A549 (cell line): ENCODE measurements at places on chromosomes 1 and 21. TPM values are rescaled to one million over a fixed set of nuclear protein-coding genes. Genes with fewer than 3 reads are reported as not detected.

SLC1A7 gene
- 0.03 to 0.07 TPM (median 0.04 TPM) in 3 replicates for polyA plus RNA-seq

TEDDM1 gene
- not detected in 3 replicates for polyA plus RNA-seq

AKR7A2 gene
- 30.9 to 34.9 TPM (median 31.4 TPM) in 3 replicates for polyA plus RNA-seq

KISS1 gene
- polyA plus RNA-seq: not detected in 3 replicates

FOXO6 gene
- 0.18 to 0.25 TPM (median 0.22 TPM) in 3 replicates for polyA plus RNA-seq

CA6 gene
- not detected in 3 replicates for polyA plus RNA-seq

HS2ST1 gene
- 13.5 to 15.7 TPM (median 15.3 TPM) in 3 replicates for polyA plus RNA-seq

SLC26A9 gene
- 0.14 to 0.18 TPM (median 0.16 TPM) in 3 replicates for polyA plus RNA-seq

CYP4Z1 gene
- not detected in 3 replicates for polyA plus RNA-seq

SLC50A1 gene
- polyA plus RNA-seq: 28.2 to 30.7 TPM (median 28.9 TPM) in 3 replicates

WNT3A gene
- not detected in 3 replicates for polyA plus RNA-seq

CHIT1 gene
- not detected in 3 replicates for polyA plus RNA-seq

CYP4X1 gene
- 0.05 TPM in 1 of 3 replicates, not detected in the others for polyA plus RNA-seq

JAM2 gene
- 0.01 TPM in 1 of 3 replicates, not detected in the others for polyA plus RNA-seq

- DNase-seq: no peak
Measured at GRCh38 chr1:33273406-33273805, 17.1 kb downstream of the ZNF362 start.

GRCh38 chr1:206954459-206955342 lies 8.4 kb upstream of the PIGR start:
- no peak for DNase-seq

DNA sequence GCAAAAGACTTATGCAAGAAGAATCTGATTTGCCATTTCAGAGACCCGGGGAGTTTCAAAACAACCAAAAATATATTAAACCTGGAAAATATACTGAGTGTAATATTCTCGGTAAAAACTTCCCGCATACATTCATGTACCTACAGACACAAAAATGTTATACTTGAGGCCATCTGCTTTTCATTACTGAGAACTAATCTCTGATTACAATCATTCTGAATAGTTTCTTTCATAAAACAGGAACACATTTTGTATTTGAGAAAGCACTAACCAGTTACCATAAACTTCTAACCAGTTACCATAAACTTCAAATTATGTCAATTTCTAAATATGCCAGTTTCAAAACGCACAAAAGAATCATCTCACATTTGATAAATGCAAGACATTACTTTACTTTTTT lies 7.8 kb downstream of the ZNHIT6 start:
- no peak for DNase-seq

DNA sequence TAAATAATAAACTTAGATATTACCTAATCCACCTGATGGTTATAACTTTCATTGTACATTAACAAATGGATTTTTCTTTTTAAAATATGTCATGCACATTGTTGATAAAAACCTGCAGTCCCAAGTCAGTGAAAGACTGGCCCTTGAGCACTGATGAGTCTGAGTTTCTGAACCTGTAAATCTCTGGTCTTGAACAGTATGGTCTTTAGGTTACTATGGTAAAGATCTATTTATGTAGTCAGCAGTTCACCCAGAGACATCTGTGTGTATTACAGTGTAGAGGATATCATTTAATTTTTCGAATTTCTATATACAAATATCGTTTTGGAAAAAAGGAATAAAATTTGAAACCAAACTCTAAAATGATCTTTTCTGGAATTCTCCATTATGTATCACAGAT lies 30.4 kb upstream of the SCYL3 start:
- no peak for DNase-seq

DNA sequence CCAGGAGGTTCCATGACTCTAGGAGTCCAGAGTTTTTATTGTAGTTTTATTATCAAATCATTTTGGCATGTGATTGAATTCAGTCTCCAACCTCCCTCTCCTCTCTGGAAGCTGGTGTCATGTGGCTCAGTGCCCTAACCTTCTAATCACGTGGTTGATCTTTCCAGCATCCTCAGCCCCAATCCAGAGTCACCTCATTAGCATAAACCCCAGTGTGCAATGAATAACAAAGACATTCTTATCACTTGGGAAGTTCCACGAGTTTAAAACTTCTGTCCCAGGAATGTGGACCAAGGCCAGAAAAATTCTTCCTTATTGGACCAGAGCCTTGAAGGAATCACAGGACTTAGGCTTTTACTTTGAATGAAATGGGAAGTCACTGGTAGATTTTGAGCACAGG lies 52.2 kb downstream of the KIRREL1 start:
- no peak for DNase-seq

DNA sequence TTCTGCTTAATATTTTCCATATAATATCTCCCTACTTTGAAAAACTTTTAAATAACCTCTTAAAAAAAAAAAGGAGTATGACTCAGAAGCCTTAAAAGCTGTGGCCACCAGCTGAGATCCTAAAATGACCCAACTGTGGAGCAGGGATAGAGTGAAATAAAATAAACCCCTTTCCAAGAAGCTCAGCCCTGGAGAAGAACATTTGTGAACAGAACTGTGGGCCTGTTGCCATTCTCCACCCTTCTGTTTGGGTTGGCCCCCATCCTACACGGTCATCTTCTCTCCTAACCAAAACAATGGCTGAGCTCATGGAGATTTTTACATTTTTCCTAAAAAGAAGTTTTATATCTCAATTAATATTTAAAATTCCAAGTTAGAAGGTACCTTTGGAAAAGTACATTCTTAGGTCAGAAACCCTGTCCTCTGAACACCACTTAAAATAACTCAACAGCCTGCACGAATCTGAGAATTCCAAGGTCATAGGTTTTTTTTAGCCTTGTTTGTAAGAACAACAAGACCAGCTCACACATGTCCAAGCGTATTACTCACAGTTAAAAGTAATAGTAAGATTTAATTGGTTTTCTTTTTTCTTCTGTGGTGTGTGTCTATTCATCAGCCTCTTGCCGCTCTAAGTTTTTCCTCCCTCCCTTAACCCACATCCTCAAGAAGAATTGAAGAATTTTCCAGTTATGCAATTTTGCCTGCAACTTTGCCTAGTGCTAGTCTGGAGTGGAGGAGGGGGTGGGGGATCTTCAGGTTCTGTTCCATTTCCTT lies 107.7 kb upstream of the ERRFI1 start:
- no peak for DNase-seq

GRCh38 chr1:92756537-92756936 lies 28.4 kb downstream of the EVI5 start:
- no peak for DNase-seq

GRCh38 chr1:8395433-8395866 lies 77.5 kb downstream of the SLC45A1 start:
- no peak for DNase-seq

DNA sequence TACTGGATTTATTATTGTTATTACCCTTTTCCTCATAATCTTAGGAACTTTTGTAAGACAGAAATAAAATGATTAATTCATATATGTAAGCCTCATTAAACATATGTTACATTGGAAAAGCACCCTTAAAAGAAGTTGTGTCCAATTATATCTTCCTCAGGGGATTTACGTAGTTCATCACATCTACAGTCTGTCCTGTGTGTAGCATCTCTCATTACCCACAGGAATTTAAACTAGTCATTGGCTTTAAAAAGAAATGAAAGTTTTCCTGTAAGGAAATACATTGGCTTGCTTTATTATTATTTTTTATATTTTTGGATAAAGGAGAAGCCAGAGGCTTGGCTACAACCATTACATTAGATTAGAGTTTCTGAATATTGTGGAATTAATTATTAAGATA lies 56.1 kb downstream of the SWT1 start:
- DNase-seq: no peak

DNA sequence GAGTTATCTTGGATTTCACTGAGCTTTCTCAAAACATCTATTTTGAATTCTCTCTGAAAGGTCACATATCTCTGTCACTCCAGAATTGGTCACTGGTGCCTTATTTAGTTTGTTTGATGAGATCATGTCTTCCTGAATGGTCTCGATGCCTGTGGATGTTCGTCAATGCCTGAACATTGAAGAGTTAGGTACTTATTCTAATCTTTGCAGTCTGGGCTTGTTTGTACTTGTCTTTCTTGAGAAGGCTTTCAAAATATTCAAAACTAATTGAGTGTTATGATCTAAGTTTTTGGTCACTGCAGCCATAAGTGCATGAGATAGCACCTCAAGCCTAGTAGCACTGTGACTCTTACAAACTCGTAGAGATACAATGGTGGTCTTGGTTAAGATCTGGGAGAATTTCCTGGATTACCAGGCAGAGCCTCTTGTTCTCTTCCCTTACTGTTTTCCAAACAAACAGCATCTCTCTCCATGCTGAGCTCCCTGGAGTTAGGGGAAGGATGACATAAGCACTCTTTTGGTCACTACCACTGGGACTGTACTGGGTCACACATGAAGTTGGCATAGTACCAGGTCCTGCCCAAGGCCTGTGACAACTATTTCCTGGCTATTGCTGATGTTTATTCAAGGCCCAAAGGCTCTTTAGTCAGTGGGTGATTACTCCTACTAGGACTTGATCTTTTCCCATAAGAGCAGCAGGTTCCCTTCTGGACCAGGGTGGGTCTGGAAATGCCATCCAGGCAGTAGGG lies 25.6 kb downstream of the SLC22A15 start:
- no peak for DNase-seq

DNA sequence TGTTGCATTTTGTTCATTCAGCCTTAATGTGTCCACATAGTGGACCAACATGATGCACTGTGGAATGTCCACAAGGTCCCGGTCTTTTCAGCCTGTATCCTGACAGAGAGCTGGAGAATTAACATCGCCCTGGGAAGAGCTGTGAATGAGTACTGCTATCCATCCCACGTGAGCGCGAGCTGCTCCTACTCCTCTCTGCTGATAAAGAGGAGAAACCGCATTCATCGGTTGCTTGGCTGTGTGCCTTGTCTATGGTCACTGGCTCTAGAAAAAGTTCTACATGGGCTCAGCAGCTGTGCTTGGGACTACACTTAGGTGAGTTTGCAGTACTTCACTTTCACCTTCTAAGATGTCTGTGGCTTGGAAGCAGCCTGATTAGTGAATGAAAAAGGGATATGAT lies 31.1 kb upstream of the IGSF5 start:
- no peak for DNase-seq

GRCh38 chr1:231885209-231885854 lies 258.7 kb downstream of the DISC1 start:
- no peak for DNase-seq

DNA sequence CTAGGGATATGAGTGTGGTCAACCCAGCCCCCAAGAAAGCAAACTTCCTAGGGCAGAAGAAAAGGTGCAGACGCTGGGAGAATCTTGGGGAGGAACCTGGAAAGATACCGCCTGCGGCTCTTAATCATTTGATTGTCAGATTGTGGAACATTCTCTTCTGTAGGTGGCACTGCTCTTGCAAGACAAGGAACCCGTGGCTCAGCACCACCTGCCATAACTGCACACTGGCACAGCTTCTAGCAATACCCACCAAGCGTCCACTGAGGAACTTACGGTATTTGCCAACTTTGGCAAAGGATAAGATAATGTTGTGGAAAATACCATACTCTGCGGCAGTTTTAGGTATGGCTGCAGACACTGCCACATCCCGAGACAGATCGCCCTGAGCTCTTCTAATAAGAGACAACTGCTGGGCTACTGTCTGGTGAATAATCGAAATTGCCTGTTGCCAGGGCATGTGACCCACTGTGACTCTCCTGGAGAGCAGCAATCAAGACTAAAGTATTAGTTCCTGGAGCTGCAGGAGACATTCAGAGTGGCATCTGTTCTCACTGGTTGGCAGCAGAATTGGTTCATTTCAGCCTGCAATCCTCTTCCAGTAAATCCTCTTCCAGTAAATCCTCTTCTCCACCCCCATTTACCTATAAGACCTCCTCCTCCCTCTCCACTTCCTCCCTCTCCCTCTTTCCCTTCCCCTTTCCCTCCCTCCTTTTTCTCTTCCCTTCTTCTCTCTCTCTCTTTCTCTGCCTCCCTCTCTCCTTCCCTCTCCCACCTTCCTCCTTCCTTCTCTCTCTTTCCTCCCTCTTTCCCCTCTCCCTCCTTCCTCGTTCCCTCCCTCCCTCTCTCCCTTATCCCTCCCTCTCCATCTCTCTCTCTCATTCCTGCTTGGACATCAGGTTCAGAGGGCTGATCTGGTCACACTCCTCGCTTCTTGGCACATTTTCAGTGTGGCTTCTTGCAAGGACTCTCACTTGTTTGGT lies 49.7 kb upstream of the B3GALT5 start:
- no peak for DNase-seq

- no peak for DNase-seq
Measured at GRCh38 chr1:224425279-224425884, 9.2 kb downstream of the WDR26 start.

DNA sequence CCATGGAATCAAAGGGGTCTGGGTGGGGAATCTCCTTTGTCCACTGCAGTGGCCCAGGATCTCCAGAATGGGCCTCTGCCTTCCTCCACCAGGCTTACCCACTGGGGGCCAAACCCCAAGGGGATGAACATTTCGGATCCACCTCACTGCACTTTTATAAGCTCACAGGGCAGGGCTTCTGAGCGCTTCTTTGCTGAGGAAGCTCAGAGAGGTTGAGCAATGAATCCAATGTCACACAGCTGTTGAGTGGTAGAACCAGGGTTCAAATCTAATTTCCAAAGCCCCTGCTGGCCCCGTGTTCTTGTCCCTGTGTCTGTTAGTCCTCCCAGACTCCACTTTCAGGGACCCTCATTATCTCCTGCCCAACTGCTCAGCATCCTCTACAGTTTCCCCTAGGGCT lies 250.8 kb downstream of the GRIK3 start:
- no peak for DNase-seq

- DNase-seq: no peak
Measured at GRCh38 chr1:221192055-221192454, 312.8 kb downstream of the HLX start.

GRCh38 chr1:163406772-163407171 lies 85.0 kb downstream of the NUF2 start:
- DNase-seq: no peak

DNA sequence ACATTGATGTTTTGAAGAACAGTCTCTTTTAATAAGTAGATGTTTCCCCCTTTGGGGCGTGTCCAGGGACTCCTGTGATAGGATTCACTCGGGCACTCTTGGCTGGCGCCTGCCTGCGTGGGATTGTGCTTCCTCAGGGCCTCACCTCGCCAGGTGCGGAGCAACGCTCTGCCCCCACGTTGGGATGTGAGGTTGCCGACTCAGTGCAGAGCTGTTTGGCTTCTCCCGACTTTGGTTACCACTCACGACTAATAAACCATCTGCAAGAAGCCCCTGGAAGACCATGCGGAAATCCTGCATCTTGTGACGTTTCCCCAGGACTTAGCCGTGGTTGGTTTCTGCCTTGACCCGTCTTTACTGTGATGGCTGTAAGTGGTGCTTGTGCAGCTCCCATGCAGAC lies 106.4 kb downstream of the PCBP3 start:
- no peak for DNase-seq

DNA sequence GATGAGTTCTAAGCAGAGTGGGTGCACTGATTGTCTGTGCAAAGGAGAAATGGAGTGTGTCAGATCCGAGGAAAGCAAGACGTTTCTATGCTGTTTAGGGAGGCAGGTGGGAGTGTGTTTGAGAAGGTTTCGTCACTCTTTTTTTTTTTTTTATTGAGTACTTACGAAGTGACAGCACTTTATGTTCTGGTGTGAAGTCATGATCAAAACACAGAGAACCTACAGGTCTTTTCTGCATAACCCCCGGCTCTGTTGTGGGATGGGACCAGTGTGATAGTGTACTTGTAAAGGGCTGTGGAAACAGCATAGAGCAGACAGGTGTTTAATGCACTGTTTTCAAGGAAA lies 26.7 kb downstream of the MIA3 start:
- DNase-seq: no peak
